Renal cortical epithelial cell (primary cell): ENCODE measurements at places on chromosomes 5 and 9.

DNA sequence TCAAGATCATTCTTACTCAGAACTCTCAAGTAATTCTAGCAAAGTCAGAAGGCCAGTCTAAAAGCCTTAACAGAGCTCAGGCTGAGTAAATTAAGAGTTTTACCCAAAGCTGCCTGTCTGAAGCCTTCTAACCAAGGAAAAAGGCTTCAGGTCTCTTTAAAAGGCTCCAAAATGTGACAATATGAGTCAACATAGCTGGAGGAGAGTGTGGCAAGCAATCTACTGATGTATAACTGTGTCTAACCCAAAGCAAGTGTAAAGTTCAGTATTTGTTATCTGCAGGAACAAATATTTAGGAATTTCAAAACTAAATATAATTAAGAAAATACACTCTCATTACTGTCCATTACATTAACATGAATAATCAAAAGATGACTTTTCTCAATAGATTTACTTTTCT is 11.0 kb downstream of the ZBTB5 start:
- peak; percentile 32 for DNase-seq

DNA sequence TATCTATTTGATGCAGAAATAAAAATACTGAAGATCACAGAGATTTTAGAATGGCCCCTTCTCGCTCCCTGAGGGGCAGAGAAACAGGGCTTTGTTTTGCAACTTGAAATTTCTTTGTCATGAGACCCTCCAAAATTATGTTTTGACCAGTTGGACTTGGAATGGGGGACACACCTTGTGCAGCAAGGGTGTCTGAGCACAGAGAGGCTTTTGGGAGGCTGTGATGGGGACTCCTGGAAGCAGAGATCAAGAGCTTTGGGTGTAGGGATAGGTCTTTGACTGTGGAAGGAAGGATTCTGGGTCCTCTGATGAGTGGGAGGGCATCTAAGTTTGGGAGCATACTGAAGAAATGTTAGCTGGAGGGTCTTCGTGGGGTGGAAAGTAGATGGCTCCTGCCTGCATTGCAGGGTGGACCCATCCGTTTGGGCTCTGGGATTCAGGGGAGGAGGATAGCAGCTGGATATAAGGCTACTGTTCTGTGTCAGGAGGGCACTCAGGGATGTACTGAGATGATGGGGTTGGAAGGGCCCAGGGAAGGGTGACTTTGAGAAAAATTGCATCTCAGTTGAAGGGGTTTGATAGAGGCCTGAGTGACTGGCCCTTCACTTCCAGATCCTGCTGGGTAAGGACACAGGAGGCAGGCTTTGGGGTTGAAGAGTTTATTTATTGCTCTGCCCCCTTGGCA is 1.8 kb upstream of the MYORG start:
- no peak for DNase-seq

- DNase-seq = peak; percentile 89
These were observed 30.0 kb downstream of the S1PR3 start for GRCh38 chr9:89021154-89021803.

DNA sequence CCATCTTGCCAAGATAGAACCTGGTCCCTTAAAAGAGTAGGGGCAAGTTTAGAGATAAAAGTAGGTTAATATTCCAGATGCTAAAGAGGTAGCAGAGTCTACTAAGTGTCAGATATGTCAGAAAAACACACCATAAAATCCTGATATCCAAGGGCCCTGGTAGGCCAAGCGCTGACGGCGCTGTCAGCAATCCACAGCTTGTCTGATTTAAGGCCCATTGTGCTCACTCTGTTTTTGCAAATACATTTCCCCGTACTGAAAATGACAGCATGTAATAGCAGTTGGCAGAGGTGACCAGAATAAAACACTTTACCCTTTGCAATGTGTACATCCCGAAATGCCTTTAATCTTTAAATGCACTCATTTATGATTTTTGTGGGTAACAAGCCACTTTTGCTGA is 9.9 kb upstream of the NUDT12 start:
- no peak for DNase-seq

GRCh38 chr9:91033797-91034196 is 232.2 kb downstream of the SYK start:
- DNase-seq = no peak

GRCh38 chr5:109173036-109173794 is 236.6 kb downstream of the PJA2 start:
- no peak for DNase-seq
